ENCODE measurements at places on chromosomes 2 and 18.

DNA sequence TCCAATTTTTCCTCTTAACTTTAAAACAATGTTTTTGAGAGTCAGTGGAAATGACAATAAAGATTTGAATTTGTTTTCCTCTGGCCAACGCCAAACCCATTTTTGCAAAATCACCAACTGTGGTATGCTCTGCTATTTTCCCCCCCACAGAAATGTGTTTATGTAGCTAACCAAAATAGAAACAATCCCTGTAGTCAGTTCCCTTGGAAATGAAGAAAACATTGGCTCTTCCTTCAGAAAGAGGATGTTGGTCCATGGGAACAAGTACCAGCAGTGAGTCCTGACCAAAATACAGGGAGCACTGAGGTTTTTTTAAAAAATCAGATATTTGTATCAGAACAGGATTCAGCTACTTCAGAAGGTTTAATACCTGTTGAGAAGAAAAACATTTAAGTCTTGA lies 65.3 kb downstream of the SLC40A1 start:
- no peak for DNase-seq

DNA sequence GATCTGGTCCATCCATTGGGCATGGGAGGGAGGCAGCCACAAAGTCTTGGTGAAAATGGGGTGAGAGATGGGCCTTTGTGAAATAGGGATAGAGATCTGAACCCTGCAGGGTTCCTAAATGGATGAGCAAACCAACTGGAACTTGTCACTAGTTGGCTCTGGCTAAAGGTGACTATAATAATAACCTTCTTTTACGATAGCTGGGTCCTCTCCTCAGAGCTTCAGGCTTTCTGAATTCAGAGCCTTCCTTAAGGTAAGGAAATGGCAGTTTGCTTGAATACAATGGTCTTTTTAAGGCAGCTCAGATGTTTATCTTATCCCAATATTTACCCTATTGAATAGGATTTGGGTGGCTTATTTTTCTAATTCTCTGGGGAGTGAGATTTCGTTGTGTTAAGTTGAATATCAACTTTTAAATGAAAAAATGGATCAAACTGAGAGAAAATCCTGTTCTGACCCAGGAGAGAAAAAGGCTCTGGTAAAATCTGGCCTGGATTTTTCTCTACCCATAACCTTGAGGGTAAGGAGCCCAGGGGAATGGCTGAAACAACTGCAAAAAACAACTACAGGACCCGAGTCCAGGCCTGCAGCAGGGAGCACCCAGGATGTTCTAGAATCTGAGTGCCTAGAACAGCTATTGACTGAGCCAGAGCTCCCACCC lies 61.1 kb upstream of the CXCR4 start:
- DNase-seq: no peak

GRCh38 chr2:208103616-208104015 lies 20.7 kb downstream of the CRYGD start:
- no peak for DNase-seq

DNA sequence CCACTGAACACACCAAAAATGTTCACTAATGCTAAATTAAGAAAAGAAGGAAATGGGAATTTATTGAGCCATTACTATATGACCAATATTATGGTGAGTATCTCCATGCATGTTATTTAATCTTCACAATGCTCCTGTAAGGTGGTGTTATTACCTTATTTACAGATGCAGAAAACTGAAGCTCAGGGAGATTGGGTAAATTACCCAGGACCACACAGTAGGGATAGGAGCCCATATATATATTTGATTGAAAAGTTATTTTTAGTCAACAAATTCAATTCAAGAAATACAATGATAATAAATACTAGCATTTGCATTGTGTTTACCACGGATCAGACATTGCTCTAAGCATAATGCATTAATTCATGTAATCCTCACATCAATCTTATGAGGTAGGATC lies 202.2 kb upstream of the FBXO11 start:
- no peak for DNase-seq
